Fibroblast of lung (primary cell): ENCODE measurements at places on chromosomes 3 and 15.

GRCh38 chr3:171543759-171544300, 83.6 kb upstream of the TNIK start:
- no peak for DNase-seq

DNA sequence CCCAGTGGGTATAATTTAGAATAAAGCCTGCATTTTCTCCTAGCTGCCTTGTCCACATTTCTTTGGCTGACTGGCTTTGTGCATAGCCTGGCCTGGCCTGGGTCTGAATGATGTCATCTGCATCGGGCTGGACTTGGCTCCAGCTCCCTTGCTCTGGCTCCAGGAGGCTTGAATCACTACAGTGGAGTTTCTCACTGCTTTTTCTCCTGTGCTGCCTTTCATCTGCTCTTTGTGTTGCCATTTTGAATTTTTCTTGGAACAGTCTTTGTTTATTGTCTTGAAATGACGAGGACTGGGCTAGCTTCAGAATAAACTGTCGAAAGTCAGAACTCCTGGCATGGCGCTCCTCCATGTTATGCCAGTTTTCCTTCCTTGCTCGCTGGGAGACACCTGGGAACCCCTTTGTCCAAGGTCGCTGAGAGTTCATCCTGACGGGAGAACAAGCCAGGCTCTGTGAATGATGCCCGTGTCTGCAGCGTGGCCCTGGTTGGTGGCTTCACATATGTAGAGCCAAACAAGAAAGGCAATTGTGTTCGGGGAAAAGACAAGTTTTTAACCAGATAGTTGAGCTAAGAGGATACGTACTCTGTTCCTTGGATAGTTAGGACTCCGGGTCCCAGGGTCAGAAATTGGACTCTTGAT, 258.9 kb downstream of the PDZRN3 start:
- DNase-seq = peak; percentile 73

DNA sequence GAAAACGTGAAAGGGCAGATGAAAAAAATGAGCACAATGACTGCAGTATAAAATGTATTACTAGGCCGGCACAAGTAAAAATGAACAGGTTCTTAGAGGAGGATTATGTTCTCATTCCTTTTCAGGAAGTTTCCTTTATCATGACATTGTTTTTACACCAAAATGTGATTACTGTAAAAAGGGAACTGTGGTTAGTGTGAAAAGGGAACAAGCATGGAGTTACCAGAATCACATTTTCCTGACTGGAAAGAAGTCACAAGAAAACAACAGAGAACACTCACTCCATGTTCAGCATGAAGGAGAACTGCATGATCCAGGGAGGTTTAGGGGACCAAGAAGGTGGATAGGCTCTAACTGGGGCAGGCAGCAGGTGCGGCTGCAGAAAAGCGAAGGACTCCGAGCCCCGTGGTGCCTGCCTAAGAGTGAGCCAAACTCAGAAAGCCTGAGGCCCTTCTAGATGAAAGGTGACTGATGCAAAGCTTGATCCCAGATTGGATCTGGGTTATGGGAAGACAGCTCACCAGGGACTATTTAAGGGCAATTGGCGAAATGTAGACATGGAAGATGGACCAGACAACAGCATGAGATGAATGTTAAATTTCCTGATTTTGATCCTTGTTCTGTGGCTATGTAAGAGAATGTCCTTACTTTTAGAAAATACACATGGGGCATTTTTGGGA, 77.3 kb downstream of the CCR1 start:
- no peak for DNase-seq

DNA sequence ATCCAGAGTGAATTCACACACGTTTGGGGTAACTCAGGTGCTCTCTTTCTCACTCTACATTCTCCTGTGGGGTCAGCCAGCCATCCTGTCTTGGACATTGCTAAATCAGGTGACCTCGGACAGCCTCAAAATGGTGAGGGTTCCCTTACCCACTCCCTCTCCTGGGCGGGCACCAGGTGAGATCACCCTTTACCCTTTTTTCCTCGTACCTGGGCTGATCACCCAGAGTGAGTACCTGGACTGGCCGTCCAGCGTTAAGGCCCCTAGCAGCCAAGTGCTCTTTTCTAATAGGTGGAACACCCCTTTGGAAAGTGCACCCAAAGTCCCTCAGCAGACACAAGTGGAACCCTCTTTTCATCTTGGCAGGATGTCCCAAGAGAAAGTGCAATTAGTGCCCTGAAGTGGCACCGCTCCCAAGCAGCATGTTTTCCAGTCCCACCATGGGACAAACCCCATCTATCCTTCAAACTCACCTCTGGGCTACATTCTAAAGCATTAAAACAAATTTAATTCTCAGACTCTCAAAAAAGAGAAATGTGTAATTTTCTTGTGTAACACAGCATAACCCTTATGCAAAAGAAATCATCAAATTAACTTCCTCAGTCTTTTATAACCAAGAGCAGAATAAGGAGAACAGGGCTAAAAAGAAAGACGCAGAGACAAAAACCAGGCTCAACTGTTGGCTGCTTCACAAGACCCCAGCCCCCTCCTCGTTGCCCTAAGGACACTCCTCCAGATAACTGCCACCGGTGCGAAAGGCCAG, 20.7 kb downstream of the TRANK1 start:
- no peak for DNase-seq

- DNase-seq = no peak
These were observed 84.5 kb upstream of the SETMAR start for GRCh38 chr3:4218456-4219226.

GRCh38 chr3:127157171-127157828, 35.6 kb upstream of the PRR23E start:
- no peak for DNase-seq

DNA sequence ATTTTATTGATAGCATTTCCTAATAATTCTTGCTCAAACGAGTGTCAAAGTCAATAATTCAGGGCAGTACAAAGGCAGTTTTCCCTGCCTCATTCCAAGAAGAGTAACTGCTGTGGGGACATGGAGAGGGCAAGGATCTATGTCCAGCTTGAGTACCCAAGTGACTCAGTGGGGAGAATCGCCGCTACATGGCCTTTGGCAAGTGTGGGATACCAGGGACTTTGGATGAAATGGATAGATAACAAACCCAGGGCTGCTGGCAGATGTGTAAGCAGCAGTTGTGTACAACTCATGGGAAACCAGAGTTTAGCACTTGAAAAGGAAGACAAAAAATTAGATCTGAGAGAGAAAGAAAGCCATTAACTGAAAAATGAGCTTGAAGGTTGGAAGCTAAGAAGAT, 122.2 kb upstream of the TRIM42 start:
- no peak for DNase-seq
